ENCODE measurements at places on chromosomes 13 and 19.

DNA sequence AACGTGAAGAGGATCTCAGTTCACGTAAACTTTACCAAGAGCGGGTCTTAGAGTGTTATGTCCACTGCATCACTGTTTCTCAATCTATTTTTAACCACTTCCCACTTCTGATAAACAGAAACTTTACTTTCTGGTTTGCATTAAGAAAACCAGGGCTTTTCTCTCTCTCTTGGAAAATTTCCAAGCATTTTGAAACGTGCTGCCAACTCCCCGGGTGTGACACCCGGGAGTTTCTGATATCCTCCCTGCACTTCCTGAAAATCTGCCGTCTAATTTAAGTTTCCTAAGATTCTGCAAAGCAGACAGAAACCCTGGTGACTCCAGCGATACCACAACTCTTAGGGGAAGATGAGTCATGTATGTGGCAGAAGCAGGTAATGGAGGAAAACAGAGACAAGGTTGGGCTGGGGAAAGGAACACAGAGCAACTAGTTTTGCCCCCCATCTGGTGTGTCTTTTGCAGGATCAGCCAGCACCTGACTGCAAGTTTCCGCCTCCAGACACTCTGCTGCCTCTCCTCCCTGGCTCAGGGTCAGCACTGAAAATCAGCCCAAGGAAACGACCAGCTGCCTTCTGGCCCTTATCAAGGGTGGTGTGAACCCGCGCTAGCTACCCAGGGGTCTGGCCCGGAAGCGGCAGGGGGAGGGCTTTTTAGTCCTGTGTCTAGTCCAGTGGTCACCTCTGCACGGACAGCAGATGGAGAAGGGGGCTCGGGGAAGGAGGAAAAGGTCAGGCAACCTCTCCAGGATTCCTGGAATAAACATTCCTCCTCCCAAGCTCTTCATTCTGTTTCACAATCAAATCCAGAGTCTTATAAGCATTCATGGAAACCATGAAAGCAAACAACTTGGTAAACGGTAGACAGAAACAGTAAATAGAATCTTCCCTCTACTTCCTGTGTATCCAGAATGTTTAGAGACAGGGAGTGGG, 11.3 kb upstream of the FFAR2 start:
- DNase-seq, result peak; percentile 40
- H3K4me3 ChIP-seq, result peak overlapping the region; percentile 66
- H3K36me3 ChIP-seq, result peaks cover 4% of the 10 kb centered on the region
- H3K4me1 ChIP-seq, result peaks cover 18% of the 10 kb centered on the region
- peak overlapping the region; percentile 48 for H3K27ac ChIP-seq
- H3K27me3 ChIP-seq, result peaks cover 44% of the 10 kb centered on the region

- DNase-seq, result no peak
- no peaks in the 10 kb centered on the region for H3K36me3 ChIP-seq
- H3K27ac ChIP-seq, result no peak overlapping the region
- H3K4me1 ChIP-seq, result no peaks in the 10 kb centered on the region
- H3K27me3 ChIP-seq, result no peaks in the 10 kb centered on the region
Observed at GRCh38 chr13:104759069-104759468, 1692.9 kb upstream of the SLC10A2 start.

DNA sequence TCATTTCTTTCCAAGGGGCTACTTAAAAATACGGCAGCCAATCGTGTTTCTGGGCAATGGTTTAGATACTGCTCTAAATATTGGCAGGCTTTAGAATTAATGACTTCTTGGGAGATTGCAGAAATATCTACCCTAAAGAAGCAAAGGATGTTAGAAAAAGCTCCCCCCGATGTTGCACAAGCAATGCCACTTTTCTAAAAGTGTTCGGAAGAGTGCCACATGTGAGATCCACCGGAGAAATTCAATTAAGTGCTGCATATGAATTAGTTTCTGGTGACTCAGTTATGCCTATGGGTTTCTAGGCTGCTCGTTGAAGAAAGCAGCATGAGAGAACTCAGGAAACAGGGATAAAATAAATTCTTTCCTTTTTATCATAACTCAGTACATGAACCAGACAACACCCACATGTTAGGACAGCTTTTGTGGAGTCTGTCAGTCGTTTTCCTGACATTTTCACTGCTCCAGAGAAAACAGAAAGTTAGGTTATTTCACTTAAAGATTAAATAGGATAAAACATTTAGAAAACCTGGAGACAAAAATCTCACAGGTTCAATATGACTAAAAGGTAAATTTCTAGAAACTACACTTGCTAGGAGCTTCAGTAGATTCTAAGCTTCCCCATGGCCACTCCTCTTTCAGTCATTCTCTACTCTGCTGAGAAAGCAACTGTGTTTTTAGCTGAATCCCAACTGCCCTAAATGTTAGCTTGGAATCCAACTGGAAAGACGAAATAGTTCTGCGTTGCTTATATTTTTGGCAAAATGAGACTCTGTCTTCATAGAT, 244.7 kb downstream of the DCLK1 start:
- no peaks in the 10 kb centered on the region for H3K27me3 ChIP-seq
- no peak for DNase-seq
- H3K4me3 ChIP-seq, result no peak overlapping the region
- no peaks in the 10 kb centered on the region for H3K36me3 ChIP-seq
- no peak overlapping the region for H3K27ac ChIP-seq
- no peaks in the 10 kb centered on the region for H3K4me1 ChIP-seq

DNA sequence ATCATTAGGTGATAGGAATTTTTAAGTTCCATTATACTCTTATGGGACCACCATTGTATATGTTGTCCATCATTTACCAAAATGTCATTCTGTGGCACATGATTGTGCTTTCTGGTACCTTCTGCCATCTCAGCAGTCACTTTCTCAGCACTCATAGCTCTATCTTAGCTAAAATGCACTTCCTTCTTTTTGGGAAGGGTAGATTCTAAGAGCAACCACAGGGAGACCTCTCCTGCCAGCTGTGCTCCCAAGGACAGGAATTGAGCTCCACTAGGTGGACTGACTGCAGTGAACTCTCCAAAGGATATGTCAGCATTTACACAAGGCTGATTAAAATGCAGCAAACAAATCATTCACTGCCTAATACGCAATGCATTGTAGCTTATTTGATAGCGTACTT, 91.8 kb upstream of the OBI1 start:
- DNase-seq, result no peak
- no peaks in the 10 kb centered on the region for H3K36me3 ChIP-seq
- H3K27me3 ChIP-seq, result peaks cover 21% of the 10 kb centered on the region
- H3K4me3 ChIP-seq, result no peak overlapping the region

DNA sequence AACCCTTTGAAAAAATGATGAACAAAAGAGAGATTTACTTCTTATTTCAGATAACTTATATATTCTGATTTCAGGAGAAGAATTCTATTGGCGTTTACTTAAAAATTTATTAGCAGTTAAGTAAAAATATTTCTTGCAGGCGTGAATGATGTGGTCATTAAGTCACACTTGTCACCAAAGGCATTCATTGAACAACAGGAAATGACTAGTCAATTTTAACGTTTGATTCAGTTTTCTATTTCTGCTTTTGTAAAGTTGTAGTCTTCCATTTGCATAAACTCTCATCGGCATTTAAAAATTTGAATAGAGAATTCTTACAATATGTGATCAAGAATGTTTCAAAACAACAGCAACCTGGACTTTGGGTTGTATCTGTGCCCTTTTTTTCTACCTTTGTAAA, 83.4 kb downstream of the GPR12 start:
- peaks cover 23% of the 10 kb centered on the region for H3K27me3 ChIP-seq
- no peak overlapping the region for H3K27ac ChIP-seq
- H3K4me3 ChIP-seq, result no peak overlapping the region
- no peaks in the 10 kb centered on the region for H3K4me1 ChIP-seq
- DNase-seq, result no peak

GRCh38 chr19:49911381-49912145, 14.9 kb upstream of the IL4I1 start:
- DNase-seq, result no peak
- no peaks in the 10 kb centered on the region for H3K27me3 ChIP-seq
- peak overlapping the region; percentile 66 for H3K4me3 ChIP-seq

DNA sequence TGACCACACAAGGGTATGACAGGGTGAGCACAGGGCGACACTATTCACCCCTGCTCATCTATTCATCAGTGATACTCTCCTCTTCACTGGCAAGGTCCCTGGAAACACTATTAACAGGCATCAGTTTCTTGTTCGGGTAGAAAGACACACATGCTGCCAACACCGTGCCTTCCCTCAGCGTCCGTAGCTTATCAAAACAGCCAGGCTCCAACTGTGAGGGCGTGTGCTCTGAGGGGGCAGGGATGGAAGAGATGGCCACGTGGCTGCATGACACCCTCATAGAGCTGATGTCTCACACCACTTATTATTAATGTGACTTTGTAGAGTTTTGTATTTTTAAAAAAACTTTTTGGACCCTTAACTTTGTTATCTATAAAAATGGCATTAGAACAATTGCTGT, 160.3 kb downstream of the ITGBL1 start:
- no peaks in the 10 kb centered on the region for H3K4me1 ChIP-seq
- no peak overlapping the region for H3K27ac ChIP-seq
- H3K4me3 ChIP-seq, result no peak overlapping the region
- peaks cover 7% of the 10 kb centered on the region for H3K27me3 ChIP-seq
- no peak for DNase-seq

- H3K4me1 ChIP-seq, result no peaks in the 10 kb centered on the region
- H3K27me3 ChIP-seq, result no peaks in the 10 kb centered on the region
- no peak for DNase-seq
- no peak overlapping the region for H3K4me3 ChIP-seq
- H3K27ac ChIP-seq, result no peak overlapping the region
Observed at GRCh38 chr13:59625111-59625510, 538.6 kb downstream of the DIAPH3 start.

GRCh38 chr19:38263689-38264485, 486 bp upstream of the SPINT2 start:
- peak overlapping the region; percentile 85 for H3K4me3 ChIP-seq
- H3K36me3 ChIP-seq, result peaks cover 9% of the 10 kb centered on the region
- DNase-seq, result peak; percentile 88
- H3K27ac ChIP-seq, result peak overlapping the region; percentile 95
- no peaks in the 10 kb centered on the region for H3K27me3 ChIP-seq
- H3K4me1 ChIP-seq, result peaks cover 55% of the 10 kb centered on the region

- no peak overlapping the region for H3K27ac ChIP-seq
- peaks cover 15% of the 10 kb centered on the region for H3K27me3 ChIP-seq
- no peak overlapping the region for H3K4me3 ChIP-seq
- H3K4me1 ChIP-seq, result peaks cover under 1% of the 10 kb centered on the region
Observed at GRCh38 chr13:27012482-27013197, 159.0 kb downstream of the USP12 start.

GRCh38 chr13:113140677-113141600, 17.5 kb upstream of the PROZ start:
- no peak overlapping the region for H3K4me3 ChIP-seq
- no peak for DNase-seq
- peaks cover 5% of the 10 kb centered on the region for H3K36me3 ChIP-seq
- peaks cover 10% of the 10 kb centered on the region for H3K4me1 ChIP-seq
- H3K27ac ChIP-seq, result no peak overlapping the region

DNA sequence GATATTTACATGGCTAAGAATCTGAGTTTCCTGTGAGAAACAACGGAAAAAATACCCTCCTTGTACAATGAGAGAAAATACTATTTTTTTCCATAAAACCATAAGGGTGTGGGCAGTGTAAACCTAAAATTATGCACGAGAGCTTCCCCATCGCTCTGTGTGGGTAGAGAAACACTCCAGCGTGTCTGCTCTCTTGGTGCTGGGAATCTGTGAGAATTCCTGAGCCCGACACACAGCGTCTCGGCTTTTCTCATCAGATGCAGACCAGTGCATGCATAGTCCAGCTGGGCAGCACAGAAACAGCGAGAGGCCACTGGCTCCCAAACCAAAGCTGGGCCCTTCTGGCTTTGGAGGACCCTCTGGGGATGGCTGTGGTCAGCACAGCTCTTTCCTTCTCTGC, 12.0 kb downstream of the PLPP2 start:
- H3K27me3 ChIP-seq, result peaks cover 33% of the 10 kb centered on the region
- no peak overlapping the region for H3K27ac ChIP-seq
- no peak for DNase-seq
- H3K36me3 ChIP-seq, result no peaks in the 10 kb centered on the region
- no peaks in the 10 kb centered on the region for H3K4me1 ChIP-seq

DNA sequence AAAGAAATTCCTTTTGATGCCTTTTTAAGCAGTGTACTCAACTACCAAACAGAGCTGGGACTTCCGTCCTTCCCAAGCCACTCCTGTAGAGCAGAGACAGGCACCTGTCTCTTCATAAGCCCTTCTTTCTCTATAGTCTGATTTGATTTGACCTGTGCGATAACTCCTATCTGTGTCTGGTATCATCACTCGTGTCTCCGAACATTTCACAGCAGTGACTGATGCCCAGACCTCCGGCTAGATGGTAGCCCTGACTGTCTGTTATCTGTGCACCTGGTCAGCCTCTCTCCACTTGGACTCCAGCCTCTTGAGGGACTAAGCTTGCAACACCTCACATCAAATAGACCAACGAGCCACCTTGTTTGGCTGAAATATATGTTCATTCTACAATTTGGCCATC, 316.2 kb upstream of the ZNF507 start:
- no peak overlapping the region for H3K27ac ChIP-seq
- no peaks in the 10 kb centered on the region for H3K36me3 ChIP-seq
- no peaks in the 10 kb centered on the region for H3K27me3 ChIP-seq
- H3K4me1 ChIP-seq, result no peaks in the 10 kb centered on the region

GRCh38 chr13:111634410-111634809, 314.0 kb downstream of the TEX29 start:
- no peaks in the 10 kb centered on the region for H3K27me3 ChIP-seq
- no peak overlapping the region for H3K4me3 ChIP-seq
- DNase-seq, result no peak

GRCh38 chr19:1861599-1862031, 1.8 kb downstream of the KLF16 start:
- H3K27ac ChIP-seq, result peak overlapping the region; percentile 34
- peak overlapping the region; percentile 99 for H3K4me3 ChIP-seq
- H3K36me3 ChIP-seq, result no peaks in the 10 kb centered on the region
- H3K4me1 ChIP-seq, result peaks cover 35% of the 10 kb centered on the region
- DNase-seq, result no peak

DNA sequence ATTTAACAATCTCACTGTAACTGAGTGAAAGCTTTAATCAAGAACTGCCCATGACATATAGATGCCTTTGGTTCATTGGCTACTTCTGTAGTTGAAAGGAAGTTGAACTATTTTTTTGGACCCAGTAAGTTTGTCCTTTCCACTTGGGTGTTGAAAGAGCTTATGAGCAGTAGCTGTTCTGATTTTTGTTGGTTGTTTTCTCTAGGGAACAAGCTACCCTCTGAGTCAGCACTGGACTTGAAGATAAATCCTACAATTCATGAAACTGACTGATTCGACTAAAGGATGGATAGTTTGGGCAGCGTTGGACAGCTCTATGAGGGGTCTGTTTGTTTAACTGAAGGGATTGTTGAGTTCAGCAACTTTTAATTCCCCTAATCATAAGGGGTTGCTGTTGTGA, 101.0 kb downstream of the PAN3 start:
- H3K27me3 ChIP-seq, result no peaks in the 10 kb centered on the region
- H3K27ac ChIP-seq, result no peak overlapping the region
- no peak for DNase-seq
- H3K4me3 ChIP-seq, result no peak overlapping the region

All from activated T-cell treated with anti-CD3 and anti-CD28 coated beads, Interleukin-2, amount 50 U/mL, for 72 hours (primary cell).